Aorta (tissue), 5 donors: ENCODE measurements at places on chromosomes 2 and 18. TPM values are rescaled to one million over a fixed set of nuclear protein-coding genes. Genes with fewer than 3 reads are reported as not detected.

GALNT13 gene
- total RNA-seq: 0.78 TPM

ALK gene
- 0.13 TPM for total RNA-seq

CAPN14 gene
- total RNA-seq: 0.29 TPM

EFEMP1 gene
- total RNA-seq: 793 TPM

RBKS gene
- 4.7 TPM for total RNA-seq

OR6B2 gene
- not detected for total RNA-seq

RGPD4 gene
- 0.39 TPM for total RNA-seq

SH3BP4 gene
- total RNA-seq: 32.2 TPM

DNA sequence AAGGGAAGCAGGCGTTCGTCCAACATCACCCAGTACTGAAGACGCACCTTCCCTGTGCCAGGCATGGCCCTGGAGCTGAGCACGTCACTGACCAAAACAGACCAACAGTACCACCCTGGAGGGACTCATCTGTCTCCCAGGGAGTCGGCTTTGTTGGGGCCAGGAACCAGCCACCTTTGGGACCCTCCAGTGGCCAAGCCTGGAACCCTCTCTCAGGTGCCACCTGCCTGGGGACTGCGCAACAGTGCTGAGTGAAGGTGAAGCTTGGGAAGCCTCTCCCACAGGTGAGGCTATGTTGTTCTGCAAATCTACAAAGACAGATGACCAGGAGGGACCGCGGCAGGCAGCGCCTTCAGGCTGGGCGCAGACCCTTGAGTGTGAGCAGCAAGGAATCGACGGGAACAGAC is 91.4 kb upstream of the OTOS start:
- DNase-seq: peak; percentile 55

DNA sequence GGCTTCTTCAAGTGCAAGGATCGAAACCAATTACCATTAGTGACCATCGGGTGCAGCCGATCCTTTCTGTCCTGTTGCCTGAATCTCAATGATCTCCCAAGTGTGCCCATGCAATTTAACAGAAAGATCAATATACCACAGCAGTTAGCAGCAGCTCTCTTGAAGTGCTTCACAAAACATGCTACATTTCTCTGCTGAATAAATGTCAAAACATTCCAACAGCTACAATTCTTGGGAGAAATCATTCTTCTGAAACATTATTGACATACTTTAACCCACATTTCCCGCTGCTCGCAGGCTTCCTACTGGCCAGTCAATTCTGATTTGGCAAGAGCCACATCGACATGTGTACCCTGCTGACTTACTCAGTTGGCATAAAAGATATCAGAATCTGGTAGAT is 907.7 kb downstream of the TMEM182 start:
- no peak for DNase-seq

DNA sequence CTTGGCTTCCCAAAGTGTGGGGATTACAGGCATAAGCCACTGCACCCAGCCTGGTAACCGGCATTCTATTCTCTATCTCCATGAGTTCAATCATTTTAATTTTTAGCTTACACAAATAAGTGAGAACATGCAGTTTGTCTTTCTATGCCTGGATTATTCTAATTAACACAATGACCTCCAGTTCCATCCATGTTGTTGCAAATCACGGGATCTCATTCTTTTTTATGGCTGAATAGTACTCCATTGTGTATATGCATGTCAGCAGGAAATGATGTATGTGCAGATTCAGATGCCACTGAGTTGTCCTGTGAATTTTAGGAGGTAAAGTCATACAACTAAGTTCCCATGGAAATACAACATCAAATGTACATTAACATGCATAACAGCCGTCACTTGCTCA is 24.7 kb upstream of the AMMECR1L start:
- DNase-seq: no peak

- DNase-seq: no peak
Observed at GRCh38 chr2:229620759-229621158, 93.6 kb downstream of the DNER start.

- DNase-seq: no peak
Observed at GRCh38 chr2:33118651-33119050, 171.9 kb downstream of the LTBP1 start.

DNA sequence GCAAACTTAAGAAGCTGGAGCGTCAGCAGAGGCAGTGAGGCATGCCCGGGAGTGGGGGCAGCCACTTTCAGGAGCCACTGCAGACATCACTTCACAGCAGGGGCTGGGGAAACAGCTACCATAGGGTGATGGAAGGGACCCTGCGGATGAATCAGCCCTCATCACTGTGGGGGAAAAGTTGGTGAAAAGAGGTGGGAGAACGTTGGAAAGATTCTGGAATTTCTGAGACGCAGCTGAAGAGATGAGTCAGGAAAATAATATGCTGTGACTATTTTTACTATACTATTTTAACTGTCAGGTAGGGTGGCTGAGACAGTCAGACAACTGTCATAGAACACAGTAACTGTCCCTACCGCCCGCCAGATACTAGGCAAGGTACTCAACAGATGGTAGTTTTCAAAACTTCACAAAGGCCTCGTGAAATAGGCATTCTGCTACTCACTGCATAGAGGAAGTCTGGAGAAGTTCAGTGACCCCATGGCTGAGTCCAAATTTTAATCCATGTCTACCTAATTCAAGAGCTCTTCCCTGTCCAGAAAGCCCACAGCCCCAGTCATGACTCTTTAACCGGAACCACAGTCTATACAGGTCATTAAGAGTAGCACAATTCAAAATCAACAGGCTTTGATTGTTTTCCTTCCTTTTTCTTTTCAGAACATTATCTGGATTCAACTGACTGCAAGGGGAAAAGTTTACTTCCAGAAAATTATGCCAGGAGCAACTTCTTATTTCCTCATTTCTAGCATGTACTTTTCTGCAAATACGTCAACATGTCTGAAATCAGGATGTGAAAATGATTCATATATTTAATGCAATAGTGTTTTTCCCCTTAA is 39.3 kb upstream of the EPB41L3 start:
- no peak for DNase-seq

- peak; percentile 62 for DNase-seq
Observed at GRCh38 chr2:127094509-127095366, 12.2 kb downstream of the BIN1 start.

- peak; percentile 4 for DNase-seq
Observed at GRCh38 chr2:10252224-10252623, 50.5 kb upstream of the HPCAL1 start.

DNA sequence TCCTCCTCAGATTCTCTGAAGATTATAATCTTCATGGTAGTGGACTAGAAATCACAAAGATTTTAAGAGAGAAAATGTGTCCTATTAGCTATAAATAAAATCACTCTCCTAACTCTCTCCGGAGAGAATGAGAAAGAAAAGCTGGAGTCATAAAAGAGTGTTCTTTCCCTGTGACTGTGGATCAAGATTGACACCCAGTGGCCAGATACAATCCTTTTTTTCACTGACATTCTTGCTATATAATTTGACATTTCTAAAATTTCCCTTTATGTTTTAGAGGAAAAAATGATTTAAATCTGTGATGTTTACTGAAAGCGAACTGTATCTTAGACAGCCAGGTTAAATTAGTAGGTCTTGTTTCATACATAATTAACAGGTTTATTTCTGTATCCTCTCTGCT is 35.4 kb upstream of the LRP2 start:
- DNase-seq: no peak
